A549 treated with Mapracorat at 1 μM for 4 hours (cell line): ENCODE measurements at places on chromosomes 3 and 15. TPM values are rescaled to one million over a fixed set of nuclear protein-coding genes. Genes with fewer than 3 reads are reported as not detected.

The IL5RA gene
- total RNA-seq: not detected in 5 replicates

The LRTM1 gene
- not detected in 5 replicates for total RNA-seq

The ADAMTS17 gene
- total RNA-seq: 0.12 to 0.27 TPM (median 0.24 TPM) in 4 of 5 replicates, not detected in the other

The KIF15 gene
- total RNA-seq: 7.5 to 10.8 TPM (median 8.1 TPM) in 5 replicates

The ITIH4 gene
- total RNA-seq: 0.63 to 1.9 TPM (median 0.87 TPM) in 5 replicates

The IQCF5 gene
- total RNA-seq: not detected in 5 replicates

The COL8A1 gene
- not detected in 5 replicates for total RNA-seq

The RETNLB gene
- not detected in 5 replicates for total RNA-seq

The SPINT1 gene
- total RNA-seq: 0.59 to 1.2 TPM (median 0.91 TPM) in 5 replicates

The ZNF662 gene
- total RNA-seq: not detected in 5 replicates

The IL17RD gene
- total RNA-seq: 0.54 to 1.4 TPM (median 1.1 TPM) in 5 replicates

The CACNA2D3 gene
- 0.09 to 0.34 TPM (median 0.17 TPM) in 5 replicates for total RNA-seq

The KBTBD13 gene
- not detected in 5 replicates for total RNA-seq

The FBXW12 gene
- total RNA-seq: not detected in 5 replicates

The FBLN2 gene
- total RNA-seq: 1.6 to 3.5 TPM (median 2.1 TPM) in 5 replicates

The TMOD2 gene
- 1.1 to 2.7 TPM (median 2.0 TPM) in 5 replicates for total RNA-seq

The NEO1 gene
- 26.9 to 38.1 TPM (median 29.6 TPM) in 5 replicates for total RNA-seq

The NUSAP1 gene
- 61.0 to 74.9 TPM (median 67.4 TPM) in 5 replicates for total RNA-seq

The ROBO2 gene
- not detected in 5 replicates for total RNA-seq

The OR5K2 gene
- not detected in 5 replicates for total RNA-seq

The ADAMTS9 gene
- total RNA-seq: 0.49 to 0.96 TPM (median 0.62 TPM) in 5 replicates

The COL7A1 gene
- total RNA-seq: 116 to 206 TPM (median 180 TPM) in 5 replicates

The SCN11A gene
- 0.02 TPM in 1 of 5 replicates, not detected in the others for total RNA-seq

The LSMEM2 gene
- total RNA-seq: 0.11 TPM in 1 of 5 replicates, not detected in the others

The PKM gene
- 2,890 to 3,431 TPM (median 3,241 TPM) in 5 replicates for total RNA-seq

The AMT gene
- total RNA-seq: 0.28 to 0.73 TPM (median 0.44 TPM) in 4 of 5 replicates, not detected in the other

The LDHAL6B gene
- total RNA-seq: not detected in 5 replicates

The ADPRH gene
- total RNA-seq: 2.3 to 3.3 TPM (median 2.7 TPM) in 5 replicates

The SENP2 gene
- total RNA-seq: 18.1 to 22.8 TPM (median 20.9 TPM) in 5 replicates

The THBS1 gene
- total RNA-seq: 36.1 to 61.3 TPM (median 47.5 TPM) in 5 replicates

The PLIN1 gene
- total RNA-seq: 0.06 to 0.17 TPM (median 0.14 TPM) in 4 of 5 replicates, not detected in the other

The MESP1 gene
- total RNA-seq: 1.7 to 8.1 TPM (median 5.5 TPM) in 5 replicates

The CTXND1 gene
- not detected in 5 replicates for total RNA-seq

The GOLGA8G gene
- not detected in 5 replicates for total RNA-seq

The ITGA11 gene
- 2.4 to 7.0 TPM (median 5.0 TPM) in 5 replicates for total RNA-seq

The CIDEC gene
- total RNA-seq: 50.4 to 66.9 TPM (median 56.5 TPM) in 5 replicates

The HDAC11 gene
- 6.5 to 9.1 TPM (median 8.4 TPM) in 5 replicates for total RNA-seq
